Iris pigment epithelial cell (primary cell): ENCODE measurements at places on chromosomes 7 and 10.

- DNase-seq, result no peak
Measured at GRCh38 chr10:44828508-44829142, 82.5 kb upstream of the TMEM72 start.

DNA sequence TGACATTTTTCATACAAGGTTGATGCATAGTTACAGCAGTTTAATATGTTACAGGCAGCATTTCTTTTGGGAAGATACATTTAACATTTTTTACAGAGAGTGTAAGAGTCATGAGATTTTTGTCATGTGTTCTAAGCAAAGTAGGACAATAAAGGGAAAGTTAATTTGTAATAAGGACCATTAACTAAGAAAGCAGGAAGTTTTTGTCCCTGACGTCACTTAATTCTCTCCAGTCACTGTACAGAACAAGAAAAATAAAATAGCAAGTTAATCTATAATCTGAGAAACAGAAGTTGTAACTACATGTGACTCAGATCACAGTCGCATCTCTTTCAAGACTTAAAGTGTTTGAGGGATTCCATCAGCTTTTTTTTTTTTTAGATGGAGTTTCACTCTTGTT is 49.5 kb upstream of the CAPZA2 start:
- DNase-seq, result no peak

- DNase-seq, result no peak
Measured at GRCh38 chr7:23385140-23385539, 85.2 kb downstream of the IGF2BP3 start.

- DNase-seq, result no peak
Measured at GRCh38 chr7:76125560-76125959, 76.1 kb upstream of the SRRM3 start.

GRCh38 chr7:155699180-155699579 is 54.7 kb downstream of the RBM33 start:
- DNase-seq, result no peak

DNA sequence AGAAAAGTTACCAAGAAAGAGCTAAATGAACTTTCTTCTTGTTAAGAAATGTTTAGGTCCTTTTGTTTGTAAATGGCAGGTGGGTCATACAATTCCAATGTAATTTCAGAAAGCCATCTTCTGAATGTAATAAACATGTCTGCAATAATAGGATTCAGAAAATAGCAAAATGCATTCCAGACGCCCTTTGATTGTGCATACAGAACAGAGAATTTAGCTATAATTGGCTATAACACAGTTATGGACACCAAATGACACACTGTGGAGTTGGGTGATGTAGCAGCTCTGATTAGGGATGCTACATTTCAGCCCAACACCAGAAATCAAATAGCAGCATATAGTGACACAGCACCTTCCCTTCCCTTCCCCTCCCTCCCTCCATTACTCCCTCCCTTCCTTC is 240.8 kb downstream of the SNX10 start:
- no peak for DNase-seq

DNA sequence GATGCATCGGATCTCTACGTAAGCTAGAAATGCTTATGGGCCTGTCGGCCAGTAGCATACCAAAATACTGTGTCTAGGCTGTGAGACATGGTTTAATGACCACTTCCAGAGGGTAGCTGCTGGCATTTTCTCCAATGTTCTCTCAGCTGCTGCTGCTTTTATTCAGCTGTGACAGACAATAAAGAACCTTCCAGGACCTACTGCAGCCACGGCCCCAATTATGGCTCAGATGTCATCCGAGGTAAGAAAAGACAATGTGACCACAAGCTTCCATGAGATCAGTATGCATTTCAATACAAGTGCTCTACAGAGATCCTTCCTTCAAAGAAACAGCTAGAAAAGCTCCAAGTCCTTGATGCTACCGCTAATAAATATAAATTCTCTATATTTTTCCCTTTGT is 256.2 kb downstream of the SDHAF3 start:
- DNase-seq, result no peak

- no peak for DNase-seq
Measured at GRCh38 chr10:129809431-129809830, 154.6 kb downstream of the EBF3 start.

DNA sequence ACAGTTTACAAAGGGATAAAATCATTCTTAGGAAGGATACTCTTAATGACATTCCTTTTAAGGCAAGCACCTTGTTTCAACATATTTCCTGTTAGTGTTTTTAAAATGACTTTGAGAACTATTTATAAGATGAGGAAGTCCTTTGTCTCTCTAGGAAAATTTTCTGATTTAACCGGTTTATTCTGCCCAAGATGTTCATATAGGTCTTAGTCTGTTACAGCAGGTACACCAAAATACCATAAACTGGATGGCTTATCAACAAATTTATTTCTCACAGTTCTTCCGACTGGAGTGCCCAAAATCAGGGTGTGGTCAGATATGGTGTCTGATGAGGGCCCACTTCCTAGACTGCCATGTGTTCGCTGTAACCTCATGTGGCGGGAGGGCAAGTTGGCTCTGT is 77.9 kb downstream of the GSAP start:
- no peak for DNase-seq

GRCh38 chr10:113027574-113028455 is 77.8 kb downstream of the TCF7L2 start:
- peak; percentile 37 for DNase-seq

DNA sequence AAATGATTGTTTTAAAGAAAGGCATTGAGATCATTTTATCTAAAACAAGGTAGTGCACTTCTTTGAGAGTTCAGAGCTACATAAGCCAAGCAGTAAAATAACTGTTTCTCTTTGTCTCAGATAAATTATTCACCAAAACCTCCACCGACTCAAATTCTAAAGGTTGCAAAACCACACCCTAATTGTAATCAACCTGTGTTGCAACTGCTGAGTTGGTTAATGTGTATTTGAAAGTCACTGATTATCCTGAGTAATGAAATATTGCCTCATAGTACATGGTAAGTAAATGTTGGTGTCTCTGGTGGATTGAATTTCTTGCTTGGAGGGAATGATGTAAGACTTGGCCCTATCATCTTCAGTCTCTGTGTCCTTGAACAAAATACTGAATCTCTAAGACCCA is 35.9 kb upstream of the CYP2C9 start:
- peak; percentile 7 for DNase-seq

DNA sequence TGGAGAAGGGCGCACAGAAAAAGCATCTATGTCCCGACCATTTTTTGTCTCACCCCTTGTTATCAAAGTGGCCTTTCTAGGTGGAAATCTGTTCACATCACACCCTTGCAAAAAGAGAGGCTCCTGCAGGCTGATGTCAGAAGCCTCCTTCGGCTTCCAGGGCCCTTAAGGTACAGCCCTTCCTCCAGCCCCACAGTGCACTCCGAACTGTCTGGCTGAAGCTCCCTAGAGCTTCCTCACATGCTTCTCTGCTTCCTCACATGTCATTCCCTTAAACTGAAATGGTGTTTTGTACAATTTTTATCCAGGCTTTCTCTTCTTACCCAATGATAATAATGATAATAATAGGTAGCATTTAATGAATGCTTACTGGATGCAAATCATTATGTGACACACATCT is 210.3 kb downstream of the INHBA start:
- DNase-seq, result no peak

GRCh38 chr10:109861081-109861480 is 62.2 kb downstream of the XPNPEP1 start:
- DNase-seq, result no peak

DNA sequence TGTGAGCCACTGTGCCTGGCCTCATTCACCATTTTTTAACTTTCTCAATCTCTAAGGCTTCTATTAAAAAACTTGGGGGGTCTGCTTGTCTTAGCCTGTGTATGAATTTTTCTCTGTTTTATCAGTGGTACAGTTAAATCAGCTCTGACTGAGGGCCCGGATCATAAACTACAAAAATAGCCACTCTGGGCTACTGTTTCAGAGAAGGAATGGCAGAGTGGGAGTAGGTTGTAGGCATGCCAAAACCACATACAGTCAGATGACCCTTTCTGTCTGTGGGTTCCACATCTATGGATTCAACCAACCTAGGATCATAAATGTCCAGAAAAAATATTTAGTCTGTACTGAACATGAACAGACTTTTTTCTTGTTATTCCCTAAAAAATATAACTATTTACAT is 21.3 kb downstream of the TBC1D12 start:
- DNase-seq, result peak; percentile 75

- DNase-seq, result no peak
Measured at GRCh38 chr7:158946329-158946728, 90.0 kb downstream of the DYNC2I1 start.

GRCh38 chr10:52949899-52950298 is 177.3 kb upstream of the MBL2 start:
- no peak for DNase-seq

DNA sequence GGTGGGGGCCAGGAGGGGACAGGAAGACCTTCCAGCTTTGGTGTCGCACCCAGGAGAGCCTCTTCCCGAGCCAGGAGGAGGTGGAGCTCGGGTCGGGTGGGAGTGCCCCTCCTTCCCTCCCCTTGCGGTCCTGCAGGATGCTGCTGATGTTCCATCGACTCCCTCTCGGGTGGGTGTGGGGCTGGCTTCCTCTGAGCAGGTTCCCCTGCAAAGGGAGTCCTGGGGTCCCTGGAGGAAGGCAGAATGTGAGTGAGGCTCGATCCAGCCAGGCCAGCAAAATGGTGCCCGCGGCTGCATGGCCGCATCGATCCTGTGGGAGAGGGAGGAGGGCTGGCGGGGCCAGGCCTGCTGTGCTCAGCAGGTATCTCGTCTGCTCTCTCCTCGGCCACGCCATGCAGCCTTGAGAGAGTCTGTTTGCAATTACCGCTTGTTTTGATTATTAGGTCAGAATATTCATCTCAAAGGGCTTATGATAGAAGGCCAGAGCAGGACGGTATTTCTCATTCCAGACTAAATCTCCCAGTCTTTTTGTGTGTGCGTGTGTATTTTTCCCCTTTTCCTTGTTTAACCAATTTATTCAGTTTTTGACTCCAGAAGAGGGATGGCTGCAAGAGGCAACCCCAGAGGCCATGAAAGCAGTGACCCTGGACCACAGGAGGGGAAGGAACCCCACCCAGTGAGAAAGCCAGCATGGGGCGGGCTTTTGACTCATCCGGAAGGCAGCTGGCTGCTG is 137.3 kb upstream of the ZMIZ1 start:
- peak; percentile 89 for DNase-seq

DNA sequence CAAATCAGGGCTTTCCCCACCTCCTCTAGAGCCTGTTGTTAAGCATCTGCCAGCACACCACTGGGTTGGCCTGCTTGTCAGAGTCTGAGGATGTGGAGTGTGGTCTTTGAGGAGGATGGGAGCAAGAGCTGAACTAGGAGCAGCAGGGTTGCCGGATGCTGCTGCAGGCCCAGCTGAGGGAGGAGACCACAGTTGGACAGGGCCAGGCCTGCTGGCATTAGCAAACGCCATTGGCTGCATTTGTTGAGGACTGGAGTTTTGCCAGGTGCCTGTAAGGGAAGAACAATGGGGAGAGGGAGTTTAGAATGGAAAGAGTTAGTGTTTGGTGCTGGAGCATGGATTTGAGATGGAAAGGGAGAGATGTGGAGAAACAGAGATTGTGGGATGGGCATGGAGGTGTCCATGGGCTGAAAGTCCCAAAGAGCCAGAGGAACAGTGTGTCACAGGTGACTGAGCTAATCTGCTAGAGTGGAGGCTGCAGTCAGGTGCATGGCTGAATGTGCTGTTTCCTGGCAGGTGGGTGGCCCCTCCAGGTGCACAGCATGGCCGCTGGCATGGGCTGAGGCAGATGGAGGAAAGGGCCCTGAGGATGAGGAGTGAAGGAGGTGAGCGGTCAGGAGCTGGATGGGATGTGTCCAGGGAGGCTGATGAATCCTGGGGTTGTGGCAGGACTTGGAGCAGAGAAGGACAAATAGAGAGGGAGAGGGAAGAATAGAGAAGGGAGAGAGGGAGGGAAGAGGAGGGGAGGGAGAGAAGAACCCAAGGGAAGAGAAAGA is 40.7 kb downstream of the LEP start:
- no peak for DNase-seq

GRCh38 chr7:133837224-133837623 is 289.9 kb upstream of the LRGUK start:
- no peak for DNase-seq

DNA sequence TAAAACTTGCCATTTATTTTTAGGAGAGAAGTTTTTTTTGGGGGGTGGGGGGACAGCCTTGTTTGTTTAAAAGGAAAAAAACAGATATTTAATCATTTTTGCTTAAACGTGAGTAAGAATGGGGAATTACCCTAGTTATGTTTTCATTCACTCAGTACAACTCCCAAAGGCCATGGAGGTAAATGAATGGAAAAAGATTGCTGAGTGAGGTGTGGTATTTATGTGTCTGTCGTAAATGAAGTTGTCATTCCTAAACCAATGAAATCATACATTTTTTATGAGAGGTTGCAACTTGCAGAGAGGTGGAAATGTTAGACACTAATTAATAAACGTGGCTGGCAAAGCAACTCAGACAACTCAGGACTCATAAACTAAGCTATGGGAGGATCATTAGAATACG is 218.1 kb downstream of the CELF2 start:
- no peak for DNase-seq

DNA sequence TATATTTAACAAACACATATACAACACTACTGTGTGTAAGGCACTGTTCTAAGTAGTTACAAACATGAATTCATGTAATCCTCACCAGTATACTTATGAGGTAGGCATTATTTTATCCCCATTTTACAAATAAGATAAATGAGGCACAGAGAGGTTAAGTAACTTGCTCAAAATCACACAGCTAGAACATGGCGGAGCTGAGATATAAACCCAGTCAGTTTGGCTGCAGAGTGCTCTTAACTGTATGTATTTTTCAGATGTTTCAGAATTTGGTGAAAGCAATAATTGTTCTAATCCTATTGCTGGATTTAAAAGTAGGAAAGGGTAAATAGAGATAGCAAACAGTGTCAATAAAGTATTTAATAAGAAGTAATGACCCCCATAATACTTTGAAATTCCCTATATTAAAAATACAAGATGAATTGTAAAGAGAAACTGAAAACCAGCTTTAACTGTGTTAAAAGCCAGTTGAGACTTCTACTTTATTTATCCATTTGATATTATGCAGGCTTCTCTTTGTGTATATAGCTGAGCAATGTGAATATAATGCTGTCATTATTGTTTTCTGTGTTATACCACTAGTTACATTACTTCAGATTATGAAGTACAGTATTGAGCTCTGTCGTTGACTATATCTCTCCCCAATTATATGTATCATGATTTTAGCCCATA is 32.3 kb upstream of the RPA3 start:
- DNase-seq, result no peak

DNA sequence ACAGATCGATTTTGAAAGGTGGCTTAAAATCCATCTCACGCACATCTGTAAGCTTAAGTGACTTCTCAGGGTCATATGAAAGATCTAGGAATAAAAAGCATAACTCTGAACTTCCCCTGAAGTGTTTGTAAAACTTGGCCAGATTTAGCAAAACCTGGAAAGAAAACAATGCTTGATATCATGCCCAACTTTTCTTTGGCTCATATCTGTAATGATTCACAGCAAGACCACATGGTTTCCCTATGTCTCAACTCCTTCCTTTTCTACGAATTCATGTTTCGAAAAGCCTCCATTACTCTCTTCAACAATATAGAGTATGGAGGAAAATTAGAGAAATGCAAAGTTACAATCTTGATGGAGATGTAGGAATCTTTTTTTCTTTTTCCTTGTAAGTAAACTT is 20.1 kb upstream of the CABCOCO1 start:
- DNase-seq, result peak; percentile 86
